Hepatic stellate cell (primary cell): ENCODE measurements at places on chromosomes 7 and 10.
A peak's percentile ranks its signal among the peaks of the same experiment; 100 is the strongest.

GRCh38 chr7:125279961-125280360 lies 350.3 kb upstream of the POT1 start:
- DNase-seq: no peak

GRCh38 chr10:107126512-107127065 lies 37.9 kb downstream of the SORCS1 start:
- DNase-seq: no peak

DNA sequence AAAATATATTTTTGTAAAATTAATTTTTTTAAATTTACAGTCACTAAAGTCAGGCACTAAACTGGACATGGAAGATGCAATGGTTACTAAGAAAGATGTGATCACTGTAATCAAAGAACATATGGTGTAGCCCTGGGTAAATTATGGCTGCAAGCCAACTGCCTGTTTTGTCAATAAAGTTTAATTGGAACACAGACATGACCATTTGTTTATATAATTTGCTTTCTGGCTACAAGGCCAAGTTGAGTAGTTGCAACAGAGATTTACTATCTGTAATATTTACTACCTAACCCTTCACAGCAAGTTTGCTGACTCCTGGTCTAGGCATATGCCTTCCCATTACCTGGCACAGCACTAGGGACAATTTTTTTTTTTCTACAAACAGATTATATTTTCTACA lies 448.9 kb downstream of the ADRA2A start:
- DNase-seq: no peak

GRCh38 chr10:120632047-120632446 lies 175.0 kb downstream of the PLPP4 start:
- DNase-seq: no peak

DNA sequence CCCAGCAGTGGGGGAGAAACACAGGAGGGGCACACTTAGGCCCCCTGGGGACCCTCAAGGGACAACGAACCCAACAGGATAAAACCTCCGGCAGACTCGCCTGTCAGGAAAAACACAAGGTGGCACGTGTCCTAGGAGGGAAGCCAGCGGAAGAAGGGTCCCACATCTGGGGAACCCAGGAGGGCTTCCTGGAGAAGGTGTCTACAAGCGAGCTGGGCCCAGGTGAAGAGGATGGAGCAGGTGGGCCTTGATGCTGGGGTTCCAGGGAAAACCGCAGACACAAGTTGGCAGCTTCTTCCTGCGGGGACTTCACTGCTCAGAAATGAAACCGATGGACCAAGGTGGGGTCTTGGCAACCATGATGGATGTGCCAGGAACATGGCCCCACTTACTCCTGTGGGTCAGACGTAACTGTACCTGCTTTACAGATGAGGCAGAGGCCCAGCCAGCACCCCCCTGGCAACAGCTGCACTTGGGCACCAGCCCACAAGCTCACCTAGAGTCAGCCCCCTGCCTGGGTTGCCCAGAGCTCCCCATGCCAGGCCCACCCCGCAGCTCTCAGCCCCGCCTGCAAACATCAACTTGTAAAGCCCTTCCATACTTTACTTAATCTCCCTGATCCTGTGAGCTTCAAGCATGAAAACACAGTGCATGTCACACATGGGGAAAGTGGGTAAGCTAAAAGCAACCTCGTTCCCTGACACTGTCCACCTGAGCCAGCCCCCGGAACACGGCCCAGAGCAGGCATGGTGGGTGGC lies 225.0 kb downstream of the ELFN1 start:
- DNase-seq: no peak

DNA sequence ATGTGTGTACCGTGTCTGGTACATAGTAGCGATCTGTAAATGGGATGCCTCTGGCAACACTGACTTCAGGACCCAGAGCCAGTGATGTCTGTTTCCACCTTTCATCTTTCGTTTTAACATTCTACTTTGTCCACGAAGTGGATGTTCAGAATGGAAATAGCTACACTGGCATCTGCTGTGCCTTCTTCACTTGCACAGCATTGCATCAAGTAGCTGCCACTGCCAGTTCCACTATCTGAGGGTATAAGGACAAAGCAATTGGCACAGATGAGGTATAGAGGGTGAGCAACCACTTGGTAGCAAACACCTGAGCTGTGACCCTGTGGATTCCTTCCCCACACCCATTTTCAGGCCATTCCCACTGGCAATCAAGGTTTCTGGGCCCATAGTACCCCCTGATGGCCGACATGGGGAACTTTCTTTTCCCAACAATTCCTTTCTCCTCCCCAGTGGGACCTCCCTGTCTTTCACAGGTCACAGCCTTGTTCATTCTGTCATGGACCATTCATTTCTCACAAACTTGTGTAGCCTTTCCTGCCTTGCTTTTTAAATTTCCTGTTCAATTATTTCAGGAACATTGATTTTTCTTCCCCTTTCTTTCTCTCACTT lies 4.0 kb downstream of the ITGA8 start:
- peak; percentile 36 for DNase-seq

- DNase-seq: no peak
Observed at GRCh38 chr10:132376394-132376851, 20.6 kb upstream of the PWWP2B start.

DNA sequence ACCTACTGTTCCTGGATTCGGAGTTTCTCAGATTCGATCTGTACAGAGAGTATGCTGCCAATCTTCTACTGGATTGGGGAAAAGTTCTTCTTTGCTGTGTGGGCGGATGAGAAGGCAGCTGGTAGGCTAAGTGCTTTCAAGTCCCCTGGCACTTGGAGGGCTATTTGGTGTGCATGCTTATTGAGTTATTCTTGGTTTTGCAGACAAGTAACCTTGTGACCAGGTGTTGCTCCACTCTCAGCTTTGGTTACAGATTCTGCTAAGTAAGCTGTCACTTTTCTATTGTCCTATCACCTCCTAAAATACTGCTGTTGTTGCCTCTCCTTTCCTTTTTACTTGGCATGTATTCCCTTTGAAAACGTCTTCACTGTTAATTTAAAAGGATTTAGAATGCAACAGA lies 1375.1 kb upstream of the LRRTM3 start:
- DNase-seq: no peak

- DNase-seq: peak; percentile 71
Observed at GRCh38 chr10:90960355-90960814, 39.5 kb upstream of the ANKRD1 start.
